ENCODE measurements at places on chromosomes 5 and 9.
A peak's percentile ranks its signal among the peaks of the same experiment; 100 is the strongest.

- DNase-seq = no peak
Measured at GRCh38 chr9:70852711-70853240, 268.6 kb downstream of the TRPM3 start.

DNA sequence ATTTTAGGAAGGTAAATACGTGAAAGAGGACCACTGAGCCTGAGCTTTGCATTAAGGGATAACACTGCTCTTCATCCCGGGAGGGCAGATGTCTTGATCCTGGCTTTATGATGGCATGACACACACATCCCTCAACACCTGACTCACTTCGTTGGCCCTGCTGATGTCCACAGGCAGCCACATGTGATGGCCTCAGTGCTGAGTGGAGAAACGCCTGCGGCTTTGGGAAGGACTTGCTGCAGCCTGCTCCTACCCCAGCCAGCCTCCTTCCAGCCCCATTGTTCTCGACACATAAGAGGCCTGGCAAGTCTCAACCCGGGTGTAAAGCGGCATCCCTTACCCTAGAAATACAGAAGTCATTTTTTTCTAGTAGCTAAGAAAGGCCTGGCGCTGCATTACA, 169.0 kb downstream of the SYK start:
- DNase-seq = no peak

GRCh38 chr5:91632871-91633270, 249.8 kb upstream of the ARRDC3 start:
- DNase-seq = no peak

DNA sequence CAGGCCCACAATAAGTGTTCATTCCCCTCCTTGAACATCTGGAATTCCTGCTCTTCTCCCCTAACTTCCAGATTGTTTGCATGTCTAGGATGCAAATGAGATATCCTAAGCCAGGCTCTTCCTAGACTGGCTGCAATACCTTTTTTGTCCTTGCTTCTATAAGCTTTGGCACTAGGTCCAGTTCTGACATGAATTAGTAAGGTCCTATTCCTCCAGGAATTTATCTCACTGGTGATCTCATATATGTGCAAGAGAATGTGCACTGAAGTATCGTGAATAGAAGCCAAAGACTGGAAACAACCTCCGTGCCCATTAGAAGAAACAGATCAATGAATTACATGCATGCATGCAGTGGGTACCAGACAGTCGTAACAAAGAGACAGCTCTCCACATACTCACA, 25.2 kb downstream of the DUSP1 start:
- no peak for DNase-seq

DNA sequence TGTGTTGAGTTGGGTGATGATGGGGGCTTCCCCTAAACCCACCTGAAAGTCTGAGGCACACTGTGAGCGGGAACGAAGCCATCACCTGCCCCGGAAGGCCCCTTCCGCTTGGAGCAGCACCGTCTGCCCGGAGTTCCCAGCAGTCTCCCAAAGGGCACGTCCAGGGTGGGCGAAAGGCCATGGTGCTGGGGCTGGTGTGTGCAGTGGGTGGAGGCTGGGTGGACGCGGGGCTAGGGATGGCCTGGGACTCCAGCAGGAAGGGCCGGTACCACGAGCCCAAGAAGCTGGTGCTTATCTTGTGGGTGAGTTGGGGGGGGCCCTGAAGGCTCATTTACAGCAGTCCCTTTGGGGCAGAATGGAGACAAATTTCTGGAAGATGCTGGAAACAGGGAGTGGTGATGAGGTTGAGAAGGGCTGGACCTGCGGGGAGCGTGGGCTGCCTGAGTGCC, 4.6 kb downstream of the FLT4 start:
- DNase-seq = peak; percentile 39

GRCh38 chr9:134915046-134915985, 2.4 kb downstream of the FCN1 start:
- no peak for DNase-seq

- no peak for DNase-seq
Measured at GRCh38 chr5:15366676-15367391, 133.1 kb upstream of the FBXL7 start.

DNA sequence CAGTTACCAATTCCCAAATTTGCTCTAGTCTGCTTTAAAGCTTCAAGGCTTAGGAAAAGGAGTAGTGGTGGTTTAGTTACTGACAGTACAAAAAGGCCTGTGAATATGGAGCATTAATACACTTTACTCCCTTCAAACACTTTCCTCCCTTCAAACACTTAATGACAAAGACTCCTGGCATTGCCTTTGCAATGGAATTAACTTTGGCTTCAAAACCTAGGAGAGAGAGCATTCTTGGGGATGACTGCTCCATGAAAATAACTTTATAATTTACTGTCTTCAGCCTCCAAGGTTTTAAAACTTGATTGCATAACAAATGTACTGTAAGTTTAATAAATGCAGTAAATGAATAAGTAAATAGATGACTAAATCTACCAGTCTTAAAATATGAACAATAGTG, 185.6 kb downstream of the TRPM3 start:
- no peak for DNase-seq

DNA sequence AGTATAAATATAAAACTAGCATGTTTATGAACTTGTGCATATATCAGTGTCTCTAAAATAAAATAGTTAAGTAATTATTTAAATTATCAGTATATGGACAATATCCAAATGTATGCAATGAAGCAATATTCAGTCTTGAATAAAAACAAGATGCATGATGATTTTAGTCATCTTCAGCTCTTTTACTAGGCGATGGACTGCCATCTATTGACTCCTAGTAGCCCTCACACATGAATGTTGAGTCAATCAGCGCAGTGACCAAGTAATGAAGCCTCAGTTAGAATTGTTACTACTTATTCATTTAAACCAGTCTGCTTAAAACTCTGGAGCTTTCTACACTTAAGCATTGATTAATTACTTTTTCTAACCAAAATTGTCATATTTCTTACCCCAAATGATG, 92.9 kb upstream of the GRHPR start:
- no peak for DNase-seq

GRCh38 chr9:129669141-129669718, 3.8 kb downstream of the PRRX2 start:
- DNase-seq = no peak

GRCh38 chr9:136486823-136487620, 4.2 kb upstream of the SEC16A start:
- DNase-seq = no peak

GRCh38 chr9:114150608-114151007, 4.7 kb upstream of the COL27A1 start:
- DNase-seq = no peak

DNA sequence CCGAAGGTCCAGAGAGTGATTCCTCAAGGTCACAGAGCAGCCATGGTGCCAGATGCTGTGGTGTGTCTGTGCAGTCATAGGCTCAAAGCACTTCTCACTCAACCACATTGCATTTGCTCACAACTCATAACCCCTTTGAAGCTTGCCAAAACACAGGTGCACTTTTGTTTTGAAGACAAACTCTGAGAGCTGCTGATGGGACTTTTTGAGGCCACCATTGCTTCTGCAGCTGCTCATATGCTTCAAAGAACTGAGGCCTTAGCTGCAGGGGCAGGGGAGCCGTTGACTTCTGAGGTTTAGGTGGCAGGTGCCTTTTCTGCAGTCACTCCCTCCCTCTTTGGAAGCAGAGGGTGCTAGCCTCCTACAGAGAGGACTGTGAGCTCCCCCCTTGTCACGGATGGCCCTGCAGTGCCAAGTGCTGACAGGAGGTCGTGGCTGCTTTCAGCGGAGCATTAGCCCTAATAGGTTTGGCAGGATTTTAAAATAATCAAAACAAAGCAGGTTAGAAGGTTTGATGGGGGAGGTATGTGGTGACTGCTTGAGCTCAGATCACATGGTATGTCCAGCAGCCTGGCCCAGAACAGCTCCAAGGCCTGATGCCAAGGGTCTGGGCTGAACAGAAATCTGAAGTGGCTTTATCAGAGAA, 232.1 kb downstream of the MAN2A1 start:
- DNase-seq = no peak

GRCh38 chr9:126752881-126753670, 51.8 kb upstream of the ZBTB43 start:
- no peak for DNase-seq

GRCh38 chr9:121577166-121577565, 74.3 kb upstream of the DAB2IP start:
- DNase-seq = no peak

GRCh38 chr9:31067418-31067817, 1317.0 kb upstream of the ACO1 start:
- DNase-seq = no peak
